NCI-H2081 treated with DMSO at 0.1 percent for 48 hours (cell line): ENCODE measurements at places on chromosomes 4 and X.

DNA sequence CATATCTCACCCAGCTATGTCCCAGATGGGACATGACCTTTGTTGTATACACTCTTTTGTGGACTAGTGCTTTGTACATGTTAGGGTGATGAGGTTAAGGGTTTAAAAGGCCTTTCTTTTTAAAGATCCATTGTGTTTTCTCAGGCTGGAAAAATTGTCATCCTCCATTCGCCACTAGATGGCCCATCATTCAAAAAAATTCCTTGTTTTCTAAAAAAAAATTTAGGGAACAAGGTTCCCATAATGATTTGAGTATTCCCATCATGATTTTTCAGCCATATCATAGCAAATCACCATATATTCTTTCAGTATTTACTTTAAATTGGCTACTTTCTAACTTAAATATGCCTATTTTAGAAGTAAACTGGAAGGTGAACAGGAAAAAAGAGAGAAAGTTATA lies 91.9 kb upstream of the TMEM164 start:
- no peak for DNase-seq

DNA sequence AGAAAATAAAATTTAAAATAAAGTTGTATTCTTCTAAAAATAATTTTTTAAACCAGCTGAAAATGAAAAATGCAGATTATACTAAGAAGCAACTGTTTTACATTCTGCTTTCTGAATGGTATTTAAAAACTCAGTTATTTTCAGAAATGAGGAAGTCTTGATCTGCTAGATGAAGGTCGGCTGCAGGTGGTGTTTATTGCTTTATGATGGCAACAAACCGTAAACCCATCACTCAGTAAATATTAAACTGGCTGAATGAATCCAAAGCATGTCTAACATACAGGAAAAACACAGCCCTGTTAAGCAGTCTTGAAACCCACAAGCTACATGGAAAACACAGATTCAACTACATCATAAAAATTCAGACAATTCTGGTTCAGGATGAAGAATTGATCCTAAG lies 29.3 kb downstream of the DYNLT3 start:
- DNase-seq, result no peak

DNA sequence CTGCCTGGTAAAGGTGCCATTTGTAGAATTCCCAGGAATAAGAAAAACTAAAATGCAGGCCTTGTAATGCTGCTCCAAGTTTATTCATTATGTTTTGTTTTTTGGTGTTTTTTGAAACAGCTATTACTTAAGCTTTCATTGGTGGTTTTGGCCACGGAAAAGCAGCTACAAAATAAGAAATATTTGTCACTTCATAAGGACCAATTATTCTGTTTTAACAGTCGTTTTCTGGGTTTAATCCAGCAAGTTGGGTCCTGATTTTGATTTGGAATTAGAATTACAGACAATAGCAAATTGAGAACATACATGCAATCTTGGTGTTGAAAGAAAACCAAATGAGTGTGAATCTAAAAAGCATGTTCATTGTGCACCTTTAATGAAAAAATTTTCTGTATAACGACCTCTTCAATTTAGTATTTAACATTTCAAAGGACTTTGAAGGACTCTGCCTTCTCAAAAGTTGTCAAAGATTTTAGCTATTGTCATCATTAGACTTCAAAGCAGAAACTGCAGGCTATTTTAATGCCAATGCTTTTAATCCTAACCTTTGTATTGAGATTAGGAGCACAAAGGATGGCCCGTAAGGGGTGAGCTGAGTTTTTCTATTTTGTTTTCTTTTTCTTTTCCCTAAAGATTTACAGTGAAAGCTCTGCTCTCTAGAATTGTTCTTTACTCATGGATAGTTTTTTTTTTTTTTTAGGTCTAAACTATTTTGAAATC lies 26.7 kb upstream of the STOX2 start:
- no peak for DNase-seq

DNA sequence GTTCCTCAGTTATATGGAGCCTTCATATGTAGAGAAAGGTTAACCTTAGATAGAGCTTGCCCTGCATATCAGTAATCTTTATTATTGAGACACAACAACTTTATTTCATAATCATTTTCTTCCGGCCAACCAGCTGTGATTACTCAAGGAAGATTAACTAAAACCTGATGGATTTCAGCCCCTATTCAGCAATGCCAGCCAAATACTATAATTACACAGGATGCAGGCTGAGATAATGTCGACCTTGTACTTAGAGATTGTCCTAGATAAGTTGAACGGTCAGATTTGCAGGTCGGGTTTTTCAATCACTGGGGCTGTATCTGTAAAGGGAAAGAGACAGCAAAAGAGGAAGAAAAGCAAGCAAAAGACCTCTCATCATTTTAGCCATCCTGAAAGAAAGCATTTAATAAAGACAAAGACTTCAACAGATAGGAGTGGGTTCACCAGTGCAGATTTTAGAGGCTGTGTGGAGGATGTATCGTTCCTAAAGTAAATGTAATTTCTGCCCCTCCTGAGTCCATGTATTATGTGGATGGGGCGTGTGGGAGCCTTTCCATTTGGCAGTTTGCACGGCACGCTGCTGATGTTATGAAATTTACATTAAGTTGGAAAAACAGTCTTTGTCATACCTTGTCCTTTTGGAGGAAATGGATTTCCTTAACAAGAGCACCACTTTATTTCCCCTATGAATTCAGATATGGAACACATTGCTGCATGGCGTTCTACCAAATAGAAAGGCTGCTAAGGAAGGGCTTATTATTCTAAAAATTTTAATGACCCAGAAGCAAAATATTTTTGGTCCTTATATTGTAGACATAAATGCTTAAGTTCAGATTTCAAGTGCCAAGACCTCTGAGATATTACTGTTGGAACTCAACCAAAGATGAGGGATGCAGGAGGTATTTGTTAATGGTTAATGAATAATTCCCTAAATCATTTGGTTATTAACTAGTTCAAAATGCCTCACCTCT lies 496.7 kb downstream of the SPRY1 start:
- no peak for DNase-seq

DNA sequence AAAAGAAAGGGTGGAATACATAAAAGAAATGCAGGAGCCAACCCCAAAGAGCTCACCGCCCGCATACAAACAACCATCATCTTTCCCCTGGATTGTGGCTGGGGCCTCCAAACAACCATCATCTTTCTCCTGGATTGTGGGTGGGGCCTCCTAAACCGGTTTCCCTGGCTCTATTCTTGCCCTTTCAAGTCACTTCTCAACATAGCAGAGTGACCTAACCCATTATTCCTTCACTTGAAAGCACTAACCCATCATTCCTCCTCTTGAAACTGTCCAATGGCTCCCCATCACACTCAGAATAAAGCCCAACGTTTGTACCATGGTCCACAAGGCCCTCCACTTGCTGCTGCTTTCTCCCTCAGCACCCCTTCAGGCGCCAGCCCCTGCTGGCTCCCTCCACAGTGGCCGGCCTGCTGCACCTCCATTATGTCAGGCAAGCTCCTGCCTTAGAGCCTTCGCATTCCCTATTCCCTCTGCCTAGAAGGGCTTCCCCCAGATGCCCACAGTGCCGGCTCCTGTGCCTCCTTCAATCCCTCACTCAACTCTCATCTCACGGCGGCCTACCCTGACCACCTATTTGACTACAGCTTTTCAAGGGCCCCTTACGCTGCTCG lies 24.1 kb downstream of the SMIM43 start:
- DNase-seq, result no peak

- DNase-seq, result no peak
Measured at GRCh38 chrX:143580266-143580665, 55.6 kb downstream of the SLITRK4 start.

DNA sequence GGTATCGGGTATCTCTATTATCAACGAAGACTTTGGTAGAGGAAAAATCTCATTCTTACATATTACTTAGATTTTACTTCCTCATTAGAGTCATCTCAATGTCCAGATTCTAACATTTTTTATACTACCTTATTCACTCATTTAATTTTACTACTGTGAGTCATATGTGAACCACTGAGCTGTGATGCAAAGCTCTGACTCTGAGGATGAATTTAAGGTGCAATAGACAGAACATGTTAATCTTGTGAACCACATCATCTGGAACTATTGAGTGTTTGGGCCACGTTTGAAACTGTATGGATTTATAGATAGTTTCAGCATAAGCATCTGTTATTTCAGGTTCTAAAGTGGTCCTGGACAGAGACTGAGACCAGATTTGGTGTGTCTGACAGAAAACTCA lies 78.4 kb downstream of the PWWP3B start:
- no peak for DNase-seq

GRCh38 chrX:13828392-13828791 lies 11.5 kb upstream of the GPM6B start:
- no peak for DNase-seq
